Activated T-helper 1 cell treated with Interleukin-2 at 50 U/mL for 16 hours (primary cell): ENCODE measurements at places on chromosomes 3 and 15.

- no peak for DNase-seq
Measured at GRCh38 chr3:7854266-7854665, 647.4 kb upstream of the LMCD1 start.

GRCh38 chr3:107361633-107362032 is 15.6 kb upstream of the CCDC54 start:
- DNase-seq, result no peak

- DNase-seq, result no peak
Measured at GRCh38 chr3:38002291-38002876, 11.8 kb downstream of the VILL start.

GRCh38 chr3:128548021-128548420 is 55.0 kb upstream of the GATA2 start:
- DNase-seq, result no peak

- peak; percentile 73 for DNase-seq
Measured at GRCh38 chr3:45167011-45167911, 21.1 kb upstream of the CDCP1 start.

GRCh38 chr3:69425249-69425648 is 39.4 kb upstream of the FRMD4B start:
- DNase-seq, result no peak

- no peak for DNase-seq
Measured at GRCh38 chr15:48442011-48442410, 110.8 kb downstream of the DUT start.

DNA sequence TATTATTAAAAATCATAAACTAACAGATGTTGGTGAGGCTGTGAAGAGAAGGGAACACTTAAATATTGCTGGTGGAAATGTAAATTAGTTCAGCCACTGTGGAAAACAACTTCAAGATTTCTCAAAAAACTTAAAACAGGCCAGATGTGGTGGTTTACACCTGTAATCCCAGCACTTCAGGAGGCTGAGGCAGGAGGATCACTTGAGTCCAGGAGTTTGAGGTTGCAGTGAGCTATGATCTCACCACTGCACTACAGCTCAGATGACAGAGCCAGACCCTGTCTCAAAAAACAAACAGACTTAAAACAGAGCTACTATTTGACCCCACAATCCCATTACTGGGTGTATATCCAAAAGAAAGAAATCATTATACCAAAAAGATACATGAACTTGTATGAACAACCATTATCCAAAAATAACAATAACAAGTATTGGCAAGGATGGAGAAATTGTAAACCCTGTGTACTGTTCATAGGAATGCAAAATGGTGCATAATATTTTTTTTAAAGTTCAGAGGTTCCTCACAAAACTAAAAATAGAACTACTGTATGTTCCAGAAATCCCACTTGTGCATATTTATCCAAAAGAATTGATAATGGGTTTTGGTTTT is 25.5 kb downstream of the ZNF148 start:
- DNase-seq, result no peak

GRCh38 chr15:36925653-36926426 is 174.5 kb downstream of the MEIS2 start:
- no peak for DNase-seq

DNA sequence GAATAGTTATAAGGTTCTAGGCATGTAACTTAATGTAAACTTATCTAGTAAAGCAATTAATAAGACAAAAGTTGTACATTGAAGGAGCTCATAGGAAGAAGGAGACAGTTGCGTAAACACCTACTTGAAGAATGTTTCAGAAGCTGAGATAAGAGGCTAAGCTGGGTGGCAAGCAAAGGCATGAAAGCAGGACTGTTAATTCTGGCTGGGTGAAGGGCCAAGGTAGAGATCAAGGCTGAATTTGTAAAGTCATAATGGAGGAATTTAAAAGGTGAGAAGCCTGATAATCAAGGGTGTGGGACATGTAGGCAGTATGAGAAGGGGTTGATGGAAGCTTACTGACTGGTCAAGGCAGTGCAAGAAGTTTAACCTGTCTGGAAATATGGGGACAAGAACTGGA is 80.4 kb upstream of the TGFBR2 start:
- no peak for DNase-seq

DNA sequence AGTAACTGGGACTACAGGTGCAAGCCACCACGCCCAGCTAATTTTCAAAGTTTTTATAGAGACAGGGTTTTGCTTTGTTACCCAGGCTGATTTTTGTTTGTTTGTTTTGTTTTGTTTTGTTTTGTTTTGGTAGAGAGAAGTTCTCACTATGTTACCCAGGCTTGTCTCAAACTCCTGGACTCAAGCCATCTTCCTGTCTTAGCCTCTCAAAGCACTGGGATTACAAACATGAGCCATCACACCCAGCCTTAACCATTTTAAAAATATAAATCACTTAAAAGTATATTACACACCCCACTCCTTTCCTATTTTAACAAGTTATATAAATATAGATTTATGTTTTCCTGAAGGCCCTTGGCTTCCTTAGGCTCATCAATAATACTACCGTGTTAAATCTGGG is 6.5 kb upstream of the DYNC1LI1 start:
- DNase-seq, result no peak

DNA sequence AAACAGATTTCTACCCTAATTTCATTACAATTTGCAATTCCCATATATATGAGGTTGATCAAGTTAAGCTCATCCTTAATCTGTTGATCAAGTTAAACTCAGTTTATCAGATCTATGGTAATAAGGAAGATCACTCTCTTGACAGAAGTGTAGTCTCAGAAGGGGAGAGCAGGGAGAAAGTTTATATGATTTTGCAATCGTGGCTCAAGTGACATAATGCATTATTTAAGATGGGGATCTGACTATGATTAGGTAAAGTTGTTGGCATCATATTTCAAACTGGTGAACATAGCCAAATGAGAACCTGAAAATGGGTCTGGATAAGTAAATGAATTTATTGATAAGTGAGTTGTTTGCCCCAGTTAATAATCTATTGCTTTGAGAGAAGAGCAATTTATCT is 995.3 kb downstream of the OTOL1 start:
- no peak for DNase-seq

GRCh38 chr15:88832820-88833730 is 29.8 kb downstream of the ACAN start:
- DNase-seq, result no peak

GRCh38 chr3:123422457-123422856 is 26.4 kb downstream of the ADCY5 start:
- no peak for DNase-seq

- no peak for DNase-seq
Measured at GRCh38 chr3:186105543-186105942, 3.3 kb downstream of the ETV5 start.

DNA sequence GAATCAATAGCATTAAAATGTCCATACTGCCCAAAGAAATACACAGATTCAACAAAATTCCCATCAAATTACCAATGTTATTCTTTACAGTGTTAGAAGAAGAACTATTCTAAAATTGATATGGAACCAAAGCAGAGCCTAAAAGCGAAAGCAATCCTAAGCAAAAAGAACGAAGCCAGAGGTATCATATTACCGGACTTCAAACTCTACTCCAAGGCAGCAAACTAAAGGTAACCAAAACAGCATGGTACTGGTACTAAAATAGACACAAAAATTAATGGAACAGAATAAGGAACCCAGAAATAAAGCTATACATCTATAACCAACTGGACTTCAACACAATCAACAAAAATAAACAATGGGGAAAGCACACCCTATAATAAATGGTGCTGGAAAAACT is 167.5 kb downstream of the ADAMTS9 start:
- no peak for DNase-seq

DNA sequence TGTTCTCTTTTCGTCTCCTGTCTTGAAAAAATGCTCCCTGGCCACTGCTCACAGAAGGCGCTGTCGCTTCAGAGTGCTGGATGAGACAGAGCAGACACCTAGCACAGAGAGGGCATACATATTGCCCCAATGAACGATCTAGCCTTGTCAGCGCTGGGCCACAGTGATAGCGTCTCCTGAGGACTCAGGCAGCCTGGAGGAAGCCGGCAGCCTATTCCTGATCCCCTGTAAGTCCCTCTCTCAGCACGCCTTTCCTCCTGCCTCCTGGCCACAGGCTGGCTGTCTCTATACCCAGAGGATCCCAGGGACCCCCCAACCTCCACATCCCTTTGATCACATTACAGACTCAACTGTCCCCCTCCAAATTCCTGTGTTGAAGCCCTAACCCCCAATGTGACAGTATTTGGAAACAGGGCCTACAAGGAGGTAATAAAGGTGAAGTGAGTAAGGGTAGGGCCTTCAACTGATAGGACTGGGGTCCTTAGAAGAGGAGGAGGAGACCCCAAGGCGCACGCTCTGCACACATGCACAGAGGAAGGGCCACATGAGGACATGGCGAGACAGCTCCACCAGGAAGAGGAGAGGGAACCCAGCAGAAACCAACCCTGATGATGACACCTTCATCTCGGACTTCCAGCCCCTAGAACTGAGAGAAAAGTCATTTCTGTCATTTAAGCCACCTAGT is 7.5 kb downstream of the PLA2G4F start:
- no peak for DNase-seq

- DNase-seq, result no peak
Measured at GRCh38 chr3:72131899-72132298, 347.0 kb upstream of the PROK2 start.

GRCh38 chr3:29344935-29345334 is 64.1 kb downstream of the RBMS3 start:
- DNase-seq, result no peak

DNA sequence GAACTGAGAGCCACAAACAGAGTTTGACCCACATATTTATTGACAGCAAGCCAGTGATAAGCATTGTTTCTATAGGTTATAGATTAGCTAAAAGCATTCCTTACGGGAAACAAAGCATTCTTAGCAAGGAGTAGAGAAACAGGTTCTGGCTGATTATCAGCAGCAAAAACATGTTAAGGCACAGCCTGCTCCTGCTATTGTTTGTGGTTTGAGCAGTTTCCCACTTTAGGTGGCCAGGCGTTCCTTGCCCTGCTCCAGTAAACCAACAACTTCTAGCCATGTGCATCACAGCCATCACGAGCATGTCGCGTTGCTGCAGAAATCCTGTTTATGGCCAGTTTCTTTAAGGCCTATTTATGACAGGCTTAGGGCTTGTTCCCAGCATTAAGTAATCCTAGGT is 44.7 kb upstream of the C2CD4B start:
- DNase-seq, result no peak

DNA sequence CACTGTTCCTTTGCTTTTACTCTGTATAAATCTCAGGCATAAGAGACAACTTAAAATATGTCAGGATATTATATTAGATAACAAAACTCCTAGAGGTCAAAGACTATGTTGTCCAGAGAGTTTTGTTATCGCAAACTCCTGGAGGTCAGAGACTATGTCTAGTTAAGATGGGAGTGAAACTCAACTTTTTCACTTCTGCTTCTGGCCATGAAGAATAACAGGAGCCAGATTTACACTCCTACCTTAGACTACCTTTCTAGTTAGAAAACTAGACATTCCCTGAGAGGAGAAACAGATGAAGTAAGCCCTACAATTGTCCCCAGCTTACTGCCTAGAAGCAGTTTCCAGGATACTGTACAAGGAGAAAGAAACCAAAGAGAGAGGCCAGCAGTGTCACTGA is 255.4 kb upstream of the UBE2E1 start:
- no peak for DNase-seq

GRCh38 chr3:28739647-28740046 is 391.0 kb upstream of the AZI2 start:
- DNase-seq, result no peak

DNA sequence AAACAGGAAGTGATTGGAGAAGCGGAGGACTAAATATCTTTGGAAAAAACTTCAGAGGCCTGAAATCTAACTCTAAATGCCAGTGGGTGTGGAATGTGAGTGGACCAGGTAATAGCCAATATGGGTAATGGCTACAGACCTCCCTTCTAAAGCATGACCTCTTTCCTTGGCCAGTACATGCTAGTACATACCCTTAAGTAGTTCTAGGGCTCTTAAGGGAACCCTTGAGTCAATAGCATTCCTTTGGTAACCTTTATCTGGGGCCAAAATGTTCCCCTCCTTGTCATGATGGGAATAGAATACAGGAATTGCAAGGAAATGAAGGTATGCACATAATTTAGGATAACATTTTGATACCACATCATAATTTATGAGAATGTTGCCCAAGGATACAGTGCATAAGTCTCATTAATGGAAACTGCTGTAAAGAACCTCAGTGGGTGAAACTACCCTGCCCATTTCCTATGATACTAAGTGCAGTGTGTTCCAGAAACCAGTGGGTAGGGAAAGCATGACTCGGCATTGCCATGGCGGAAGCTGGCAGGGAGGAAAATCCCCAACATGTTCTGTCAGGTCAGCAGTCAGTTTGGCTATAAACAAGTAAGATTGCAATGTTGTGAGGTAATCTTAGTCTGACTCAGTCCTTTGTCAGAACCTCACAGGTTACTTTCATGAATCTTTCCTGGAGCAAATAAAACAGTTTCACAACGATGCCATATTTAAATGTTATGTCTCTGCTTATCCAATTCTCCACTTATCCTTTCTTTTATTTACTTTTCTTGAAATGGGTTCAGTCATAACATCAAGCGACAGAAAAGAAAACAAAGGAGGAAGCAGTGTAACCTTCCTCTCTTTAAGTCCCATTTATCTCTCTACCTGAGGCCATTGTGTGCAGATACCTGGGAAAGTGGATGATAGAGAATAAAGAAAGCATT is 23.5 kb upstream of the RAP2B start:
- no peak for DNase-seq

- DNase-seq, result no peak
Measured at GRCh38 chr15:29698030-29698701, 124.1 kb downstream of the TJP1 start.

- no peak for DNase-seq
Measured at GRCh38 chr3:50408443-50408944, 49.2 kb upstream of the TMEM115 start.

DNA sequence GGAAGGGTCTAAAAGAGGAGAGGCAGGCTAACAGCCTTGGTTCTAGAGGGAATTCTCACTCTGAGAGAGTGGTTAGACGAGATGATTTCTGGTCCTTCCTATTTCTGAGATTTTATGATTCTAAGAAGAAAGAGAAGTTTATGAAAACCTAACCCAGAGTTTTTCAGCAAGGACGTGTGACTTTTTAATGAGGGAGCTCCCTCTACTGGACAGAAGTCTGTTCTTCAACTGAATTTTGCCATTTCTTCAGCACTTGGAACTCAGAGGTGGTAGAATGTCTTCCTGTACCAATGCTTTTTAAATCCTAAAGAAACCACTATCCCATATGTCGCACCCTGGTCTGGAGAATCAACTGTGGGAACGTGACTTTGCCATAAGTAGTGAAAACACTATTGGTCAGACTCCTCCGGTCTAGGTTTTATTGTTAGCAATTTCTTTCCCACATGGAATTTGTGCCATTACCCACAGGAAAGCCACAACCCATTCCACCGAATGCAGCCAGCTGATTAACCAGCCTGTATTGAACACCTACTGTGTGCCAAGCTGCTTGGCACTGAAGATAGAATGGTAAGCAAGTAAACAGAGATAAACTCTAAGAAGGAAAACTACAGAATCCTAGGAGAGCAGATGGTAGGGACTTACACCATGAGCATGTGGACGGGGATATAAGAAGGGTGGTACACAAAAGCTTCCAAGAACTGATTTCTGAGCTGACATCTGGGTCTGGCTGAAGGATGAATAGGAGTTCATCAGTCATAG is 199.5 kb upstream of the LMCD1 start:
- no peak for DNase-seq

GRCh38 chr15:77606142-77607034 is 26.3 kb downstream of the LINGO1 start:
- no peak for DNase-seq

- DNase-seq, result no peak
Measured at GRCh38 chr15:39285663-39286062, 295.2 kb upstream of the THBS1 start.

GRCh38 chr3:194739498-194740284 is 54.0 kb downstream of the FAM43A start:
- DNase-seq, result no peak

GRCh38 chr3:52435246-52436101 is 9.4 kb downstream of the SEMA3G start:
- no peak for DNase-seq
